ENCODE measurements at places on chromosomes 12 and 14.

DNA sequence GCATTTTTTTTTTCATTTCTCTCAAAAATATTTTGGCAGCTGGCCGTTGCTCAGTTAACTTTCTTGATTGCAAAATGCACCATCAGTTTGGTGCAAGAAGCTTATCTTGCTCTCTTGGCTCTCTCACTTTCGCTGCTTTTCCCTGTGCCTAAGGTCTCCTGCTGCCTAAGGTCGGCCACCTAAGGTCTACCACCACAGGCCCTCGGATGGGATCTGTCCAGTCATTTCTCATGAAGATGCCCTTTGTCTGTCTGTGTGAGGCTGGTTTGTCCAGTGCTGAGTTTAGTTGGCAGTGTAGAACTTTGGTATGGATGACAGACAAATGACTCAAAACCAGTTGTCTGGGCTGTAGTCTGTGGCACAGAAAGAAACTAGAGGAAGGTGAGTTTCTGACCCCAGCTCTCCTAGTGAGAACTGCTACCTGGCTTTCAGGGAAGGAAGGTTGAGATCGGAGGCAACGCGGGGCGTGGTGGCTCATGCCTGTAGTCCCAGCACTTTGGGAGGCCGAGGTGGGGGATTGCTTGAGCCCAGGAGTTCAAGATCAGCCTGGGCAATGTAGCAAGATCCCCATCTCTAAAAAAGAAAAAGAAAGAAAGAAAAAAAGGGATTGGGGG is 2.6 kb downstream of the MLXIP start:
- no peak for DNase-seq

- DNase-seq, result no peak
These were observed 61.8 kb downstream of the TECPR2 start for GRCh38 chr14:102424520-102424919.

GRCh38 chr12:4645023-4645422 is 3.8 kb downstream of the AKAP3 start:
- no peak for DNase-seq

DNA sequence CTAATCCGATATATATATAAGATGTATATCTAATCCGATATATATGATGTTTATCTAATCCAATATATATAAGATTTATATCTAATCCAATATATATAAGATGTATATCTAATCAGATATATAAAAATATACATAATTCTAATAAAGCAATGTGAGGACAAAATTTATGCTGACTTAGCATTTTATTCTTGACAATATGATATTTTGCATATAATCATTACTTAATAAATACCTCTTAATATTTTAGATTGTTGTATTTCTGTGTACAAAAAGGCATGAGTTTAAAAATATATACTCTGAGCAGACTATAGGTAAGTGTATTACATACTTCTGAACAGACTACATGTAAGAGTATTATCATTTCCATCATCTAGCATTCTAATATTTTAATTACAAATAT is 18.9 kb downstream of the GLIPR1L2 start:
- DNase-seq, result no peak

- DNase-seq, result no peak
These were observed 38.1 kb upstream of the CDK17 start for GRCh38 chr12:96438330-96438729.

DNA sequence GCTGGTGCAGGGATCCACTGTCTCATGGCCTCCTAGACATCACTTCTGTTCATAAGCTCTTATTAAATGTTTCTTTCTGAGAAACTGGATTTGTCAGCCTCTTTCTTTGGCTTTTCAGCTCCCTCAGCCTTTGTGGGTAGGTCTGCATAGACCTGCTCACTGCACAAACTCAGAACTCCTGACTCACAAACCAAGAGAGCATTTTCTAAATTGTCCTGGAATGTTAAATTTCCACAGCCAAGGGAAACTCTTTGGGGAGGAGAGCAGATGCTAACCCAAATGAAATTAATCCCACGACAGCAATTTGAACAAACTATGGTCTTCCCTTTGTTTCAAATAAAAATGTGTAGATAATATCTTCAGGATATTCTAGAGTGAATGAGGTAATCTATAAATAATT is 19.5 kb upstream of the CERS5 start:
- DNase-seq, result no peak

DNA sequence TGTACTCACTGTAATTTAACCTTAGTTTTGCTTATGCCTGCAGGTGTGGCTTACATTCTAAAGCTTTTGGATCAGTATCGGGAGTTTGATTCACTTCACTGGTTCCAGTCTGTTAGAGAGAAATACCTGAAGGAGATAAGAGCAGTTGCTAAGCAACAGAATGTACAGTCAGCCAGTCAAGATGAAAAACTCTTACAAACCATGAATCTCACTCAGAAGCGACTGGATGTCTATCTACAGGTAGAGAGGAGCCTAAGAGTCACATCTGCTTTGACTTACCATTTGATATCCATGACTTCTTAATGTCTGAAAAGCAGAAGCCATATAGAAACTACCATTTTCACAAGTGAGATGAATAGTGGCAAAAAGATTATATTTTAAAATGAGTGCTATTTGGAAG is 56.5 kb downstream of the WASHC4 start:
- no peak for DNase-seq

GRCh38 chr12:3055026-3055703 is 22.0 kb upstream of the TSPAN9 start:
- DNase-seq, result no peak

DNA sequence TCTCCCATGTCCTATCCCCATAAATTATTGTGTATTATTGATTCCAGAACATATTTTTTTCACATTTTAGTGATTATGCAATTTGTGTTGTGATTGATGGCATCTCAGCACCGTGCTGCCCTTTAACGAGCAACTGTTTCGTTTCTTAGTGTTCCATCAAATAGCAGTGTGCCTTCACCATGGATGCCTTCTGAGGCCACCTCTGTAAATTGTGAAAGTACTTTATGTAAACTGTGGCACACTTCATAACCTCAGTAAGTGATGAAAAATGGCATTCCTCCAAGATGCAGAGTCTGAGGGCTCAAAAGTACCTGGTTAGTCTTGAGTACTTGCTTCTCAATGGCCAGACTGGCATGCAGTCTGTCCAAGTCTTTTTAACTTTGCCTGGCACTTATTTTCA is 8.2 kb downstream of the CHST11 start:
- no peak for DNase-seq

DNA sequence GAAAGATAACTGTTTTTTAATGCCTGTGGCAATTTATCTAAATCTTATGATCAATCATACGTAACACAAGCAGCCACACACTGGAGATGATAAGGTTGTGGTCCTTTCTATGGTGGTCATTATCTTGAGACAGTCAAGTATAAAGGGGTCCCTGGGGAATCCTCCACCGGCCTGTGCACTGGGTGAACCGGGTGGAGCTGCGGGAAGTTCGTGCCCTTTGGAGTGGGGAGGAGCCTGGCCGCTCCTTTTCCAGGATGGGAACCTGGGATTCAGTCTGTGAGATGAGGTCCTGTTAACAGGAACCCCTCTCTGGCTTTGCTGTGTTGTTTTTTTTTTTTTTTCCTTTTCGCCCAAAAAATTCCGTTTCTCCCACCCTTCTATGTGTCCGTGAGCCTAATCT is 167.5 kb upstream of the RPL10L start:
- no peak for DNase-seq

GRCh38 chr12:54328595-54329337 is 3.8 kb downstream of the COPZ1 start:
- no peak for DNase-seq

DNA sequence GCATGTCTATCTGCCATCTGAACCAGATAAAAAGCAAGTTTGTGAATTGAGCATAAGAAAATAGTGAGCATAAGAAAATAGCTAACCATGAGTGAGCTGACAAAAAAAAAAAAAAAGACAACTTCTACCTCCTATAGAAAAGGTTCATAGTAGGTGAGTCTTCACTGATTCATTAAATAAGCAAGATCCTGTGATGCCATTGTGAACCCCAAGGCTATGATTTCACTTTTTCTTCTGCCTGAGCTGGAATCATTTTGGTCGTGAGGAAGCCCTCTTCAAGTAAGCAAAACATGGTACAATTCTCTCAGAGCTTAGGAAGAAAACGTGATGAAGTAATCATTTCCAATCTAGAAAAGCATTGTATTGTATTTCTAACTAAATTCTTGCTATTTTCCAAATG is 1.2 kb downstream of the PIK3C2G start:
- DNase-seq, result no peak

DNA sequence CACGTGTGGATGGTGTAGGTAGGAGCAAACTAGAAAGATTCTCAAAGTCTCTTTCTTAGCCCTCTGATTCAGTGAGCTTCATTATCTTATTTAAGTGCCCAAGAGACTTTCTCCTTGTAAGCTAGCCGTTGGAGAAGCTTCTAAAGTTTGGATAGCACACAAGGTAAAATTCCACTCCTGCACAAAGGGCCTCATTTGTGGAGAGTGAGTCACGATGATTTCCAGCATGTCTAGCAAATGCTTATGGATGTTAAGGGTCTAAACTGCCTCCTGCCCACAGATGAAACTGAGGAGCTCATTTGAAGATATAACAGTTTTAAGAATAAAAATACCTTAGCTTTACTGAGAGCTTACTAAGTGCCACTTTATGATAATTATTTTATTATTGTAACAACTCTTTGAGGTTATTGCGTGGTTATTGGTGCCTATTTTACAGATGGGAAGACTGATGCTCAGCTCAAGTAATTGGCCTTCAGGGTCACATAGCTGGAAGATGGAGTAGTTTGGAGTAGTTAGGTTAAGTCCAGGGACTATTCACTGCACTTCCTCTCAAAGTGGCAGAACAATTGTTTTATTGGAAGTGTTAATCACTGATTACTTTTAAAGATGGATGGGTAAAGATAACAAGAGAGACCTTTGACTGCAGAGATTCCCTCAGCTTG is 78.7 kb upstream of the HIF1A start:
- DNase-seq, result no peak

DNA sequence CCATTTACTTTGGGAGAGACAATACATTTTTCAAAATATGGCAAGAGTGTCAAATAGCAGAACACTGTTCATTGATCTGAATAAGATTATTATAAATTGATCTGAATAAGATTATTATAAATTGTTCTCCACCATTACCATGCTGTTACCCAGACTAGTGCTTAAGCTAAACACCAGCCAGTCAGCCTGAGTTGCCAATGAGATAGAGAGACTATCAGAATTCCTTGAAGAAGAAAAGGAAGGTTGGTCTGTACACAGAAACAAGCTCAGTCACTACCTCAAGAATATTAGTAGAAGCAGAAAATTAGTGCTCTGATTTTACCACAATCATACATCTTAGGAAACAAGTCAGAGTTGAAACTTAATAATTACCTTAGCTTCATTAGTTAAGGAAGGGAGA is 469.8 kb downstream of the FOXG1 start:
- no peak for DNase-seq

DNA sequence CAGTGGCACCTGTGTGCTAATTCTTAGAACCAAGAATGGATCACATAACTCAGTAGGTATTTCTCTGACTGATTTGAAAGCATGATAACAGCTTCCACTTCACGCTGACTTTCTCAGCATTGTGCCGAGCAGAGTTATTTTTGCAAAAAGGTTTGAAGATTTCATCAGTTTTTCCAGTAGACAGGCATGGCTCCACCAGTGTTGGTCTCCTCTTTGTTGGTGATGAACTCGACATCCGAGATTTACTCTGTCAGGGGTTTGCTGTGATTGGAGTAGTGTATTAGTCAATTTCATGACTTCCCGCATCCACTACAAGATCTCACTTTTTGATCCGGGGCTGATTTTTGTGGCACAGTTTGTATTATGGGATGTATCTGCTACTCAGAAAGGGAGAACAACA is 85.3 kb downstream of the PRKCH start:
- DNase-seq, result no peak

- peak; percentile 6 for DNase-seq
These were observed 428.1 kb downstream of the NRXN3 start for GRCh38 chr14:78598046-78598920.

DNA sequence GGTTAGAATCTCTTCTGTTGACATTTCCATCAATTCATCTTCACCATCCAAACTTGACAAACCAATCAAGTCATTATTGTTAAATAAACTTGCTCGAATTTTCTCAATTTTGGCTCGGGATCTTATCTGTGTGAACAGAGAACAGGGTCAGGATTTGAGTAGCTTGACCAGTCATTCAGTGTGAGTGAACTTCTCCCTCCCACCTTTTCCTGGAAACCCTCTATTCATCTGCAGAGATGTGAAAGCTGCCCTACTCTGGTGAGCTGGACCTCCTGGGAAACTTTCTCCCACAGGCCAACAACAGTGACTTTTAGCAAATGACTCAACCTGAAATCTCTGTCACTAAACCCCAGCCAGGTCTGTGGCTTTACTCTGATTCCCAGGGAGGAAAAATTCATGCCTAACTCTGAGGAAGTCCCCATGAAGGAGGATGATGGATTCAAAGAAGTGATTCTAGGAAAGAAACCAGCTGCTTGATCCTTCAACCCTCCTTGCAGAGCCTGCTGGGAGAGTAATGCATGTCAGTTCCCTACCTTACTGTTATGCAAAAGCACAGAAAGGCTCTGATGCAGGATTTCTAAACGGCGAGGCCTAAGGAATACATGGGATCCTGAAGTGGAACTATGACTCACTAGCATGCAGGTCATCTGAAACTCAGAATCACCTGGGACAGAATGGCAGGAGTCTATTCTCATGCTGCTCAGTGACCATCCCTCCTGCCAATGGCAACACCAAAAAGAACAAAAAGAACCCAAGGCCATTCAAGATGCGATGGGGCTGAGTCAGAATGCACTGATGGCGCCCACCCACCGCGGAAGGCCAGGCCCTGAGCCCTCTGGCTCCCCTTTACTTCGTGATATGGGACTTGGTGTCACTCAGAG is 58.0 kb downstream of the TRAFD1 start:
- DNase-seq, result no peak

GRCh38 chr14:61345151-61345482 is 23.7 kb downstream of the PRKCH start:
- no peak for DNase-seq
